ENCODE measurements at places on chromosomes 4 and X.

DNA sequence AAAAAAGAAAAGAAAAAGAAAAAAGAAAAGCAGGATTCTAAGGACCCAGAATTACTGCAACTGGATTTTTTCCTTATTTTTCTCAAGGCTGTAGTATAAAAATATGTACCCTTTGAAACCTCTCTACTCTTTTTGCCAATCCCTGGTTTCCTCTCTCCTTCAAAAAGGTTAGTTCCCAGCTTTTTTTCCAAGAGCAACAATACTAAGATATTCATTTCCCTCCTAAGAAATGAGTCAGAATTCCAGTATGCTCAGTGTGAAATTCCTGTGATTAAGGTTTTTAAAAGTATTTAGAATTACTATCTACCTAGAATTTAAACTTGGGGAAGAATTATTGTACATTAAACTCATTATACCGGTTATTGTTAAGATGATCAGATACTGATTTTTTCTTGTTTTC lies 22.0 kb downstream of the SMIM14 start:
- DNase-seq: no peak

GRCh38 chr4:54525602-54526001 lies 132.2 kb upstream of the KIT start:
- no peak for DNase-seq

DNA sequence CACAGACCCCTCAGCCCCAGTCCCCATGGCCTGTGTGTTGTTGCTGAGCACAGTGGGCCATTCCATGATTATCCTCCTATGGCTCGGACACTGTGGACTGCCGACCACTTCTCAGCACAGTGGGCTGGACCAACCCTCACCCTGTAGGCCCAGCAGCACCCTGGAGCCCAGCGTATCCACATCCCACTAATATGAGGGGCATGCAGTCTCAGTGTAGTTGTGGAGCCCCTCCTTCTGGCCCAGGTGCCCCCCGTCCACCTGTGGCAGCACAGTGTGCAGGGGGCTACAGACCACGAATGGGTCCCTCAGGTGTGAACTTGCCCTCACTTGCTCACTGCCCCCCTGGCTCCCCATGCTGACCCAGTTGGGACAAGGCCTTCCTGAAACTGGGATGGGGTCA lies 7.9 kb downstream of the SPON2 start:
- DNase-seq: no peak

DNA sequence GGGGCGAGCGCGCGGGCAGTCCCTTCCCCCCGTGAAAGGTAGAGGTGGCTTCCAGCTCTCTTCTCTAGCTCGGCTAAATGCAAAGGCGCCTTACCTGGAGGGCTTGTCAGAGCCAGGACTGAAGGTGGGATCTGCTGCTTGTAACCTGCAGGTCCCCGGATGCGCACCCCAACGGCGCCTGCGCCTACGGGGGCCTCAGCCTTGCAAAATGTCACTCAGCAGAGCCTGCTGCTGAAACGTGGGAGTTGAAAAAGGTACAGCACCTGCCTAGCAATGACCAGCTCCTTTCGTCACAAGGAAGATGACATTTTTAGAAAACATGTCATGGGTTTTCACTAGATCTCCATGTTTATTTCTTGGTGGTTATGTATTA lies 583 bp downstream of the ABHD18 start:
- DNase-seq: peak; percentile 41

DNA sequence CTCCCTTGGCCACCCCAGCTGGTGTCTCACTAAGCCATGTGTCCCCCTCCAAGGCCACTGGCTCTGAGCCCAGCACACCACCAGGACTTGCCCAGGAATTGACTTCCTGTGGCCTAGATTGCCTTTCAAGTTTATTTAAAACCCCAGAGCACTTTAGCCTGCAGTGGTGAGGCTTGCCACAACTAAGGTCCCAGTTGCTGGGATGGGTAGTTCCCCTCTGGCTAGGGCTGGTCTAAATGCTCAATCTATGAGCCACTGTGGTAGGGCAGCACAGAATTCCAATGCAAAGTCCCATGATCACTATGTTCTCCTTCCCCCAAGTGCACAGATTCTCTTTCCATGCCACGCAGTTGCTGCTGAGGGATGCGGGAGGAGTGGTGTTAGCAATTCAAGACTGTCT lies 61.1 kb upstream of the HCCS start:
- no peak for DNase-seq

DNA sequence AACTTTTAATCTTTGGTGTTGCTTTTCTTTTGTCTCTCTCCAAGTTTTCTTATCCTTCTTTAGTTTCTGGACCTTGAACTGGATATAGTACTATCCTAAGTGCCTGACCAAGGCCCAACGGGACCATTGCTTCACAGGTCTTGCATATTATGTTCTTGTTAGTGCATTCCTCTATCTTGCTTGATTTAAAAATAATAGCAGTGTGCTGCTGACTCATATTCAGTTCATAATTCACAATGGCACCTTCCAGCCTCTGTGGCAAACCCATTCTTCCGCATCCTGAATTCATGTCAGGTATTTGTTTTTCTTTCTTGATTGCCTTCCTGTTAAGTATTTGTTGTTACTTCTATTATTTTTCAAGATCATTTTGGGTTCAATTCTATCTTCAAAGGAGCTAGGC lies 197.1 kb upstream of the GIMD1 start:
- no peak for DNase-seq

GRCh38 chrX:23937100-23937499 lies 29.3 kb downstream of the CXorf58 start:
- DNase-seq: no peak

DNA sequence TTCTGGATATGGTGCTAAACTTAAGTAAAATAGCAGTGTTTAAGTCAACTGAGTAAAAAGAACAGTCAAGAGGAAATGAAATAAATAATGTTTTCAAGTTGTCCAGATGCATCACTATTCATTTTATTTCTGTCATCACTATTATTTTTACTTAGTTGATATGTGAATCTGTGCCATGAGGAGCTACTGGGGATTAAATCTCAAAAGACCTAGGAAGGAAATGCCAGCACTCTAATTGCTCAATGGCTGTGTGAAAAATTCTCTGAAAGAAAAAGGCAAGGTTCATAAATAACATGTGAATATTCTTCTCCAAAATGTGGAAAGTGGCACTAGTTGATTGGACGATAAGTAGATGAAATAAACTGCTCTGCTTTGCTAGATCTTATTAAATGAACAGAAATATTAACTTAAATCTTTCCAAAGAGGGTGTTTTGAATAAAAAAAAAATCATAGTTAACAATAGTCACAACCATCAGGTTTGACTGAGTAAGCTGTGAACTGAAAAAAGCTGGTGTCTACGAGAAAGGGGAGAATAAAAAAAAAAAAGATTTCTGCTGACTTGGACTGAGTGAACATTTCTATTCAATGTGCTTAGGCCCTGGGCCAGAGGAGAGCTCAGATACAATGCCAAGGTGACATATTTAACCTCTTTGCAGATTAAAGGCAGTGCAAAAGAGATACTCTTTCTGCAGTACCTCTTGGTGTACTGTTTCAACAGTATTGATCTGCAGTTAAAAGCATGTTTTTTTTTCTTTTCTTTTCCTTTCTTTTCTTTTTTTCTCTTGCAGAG lies 1.6 kb downstream of the SPARCL1 start:
- no peak for DNase-seq

DNA sequence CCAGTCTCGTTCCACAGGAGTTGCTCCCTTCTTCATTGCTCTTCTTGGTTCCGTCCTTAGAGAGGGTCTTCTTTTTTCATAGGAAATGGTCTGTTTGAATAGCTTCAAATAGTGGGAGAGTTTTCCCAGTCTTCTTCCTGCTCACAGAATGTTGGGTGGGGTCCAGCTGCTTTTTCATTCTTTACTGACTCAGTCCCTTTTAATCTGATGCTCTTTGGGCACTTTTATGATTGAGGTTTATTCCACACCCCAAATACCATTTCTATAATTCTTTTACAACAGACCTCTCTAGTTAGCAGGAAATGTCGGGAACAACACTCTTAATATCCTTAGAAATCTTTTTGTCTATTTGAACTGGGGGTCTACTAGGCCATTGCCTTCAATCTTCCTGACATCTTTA lies 239.5 kb downstream of the PRDM5 start:
- DNase-seq: no peak

DNA sequence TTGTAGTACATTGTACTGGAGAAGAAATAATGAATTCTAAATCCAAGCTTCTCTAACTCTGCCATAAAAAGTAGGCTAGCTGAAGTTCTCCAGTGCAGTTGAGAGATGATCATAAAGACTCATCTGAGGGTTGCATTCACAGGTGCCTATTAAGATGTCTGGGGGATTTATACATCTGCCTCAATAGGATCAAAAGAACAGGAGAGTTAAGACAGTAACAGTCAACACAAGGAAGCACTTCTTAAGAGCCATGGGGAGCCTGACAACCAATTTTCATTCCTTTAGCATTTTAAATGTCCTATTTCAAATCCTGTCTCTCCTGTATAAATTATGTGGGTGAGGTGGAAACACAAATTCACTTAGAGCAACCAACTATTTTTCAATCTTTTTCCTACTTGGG lies 432.4 kb upstream of the NWD2 start:
- DNase-seq: no peak

DNA sequence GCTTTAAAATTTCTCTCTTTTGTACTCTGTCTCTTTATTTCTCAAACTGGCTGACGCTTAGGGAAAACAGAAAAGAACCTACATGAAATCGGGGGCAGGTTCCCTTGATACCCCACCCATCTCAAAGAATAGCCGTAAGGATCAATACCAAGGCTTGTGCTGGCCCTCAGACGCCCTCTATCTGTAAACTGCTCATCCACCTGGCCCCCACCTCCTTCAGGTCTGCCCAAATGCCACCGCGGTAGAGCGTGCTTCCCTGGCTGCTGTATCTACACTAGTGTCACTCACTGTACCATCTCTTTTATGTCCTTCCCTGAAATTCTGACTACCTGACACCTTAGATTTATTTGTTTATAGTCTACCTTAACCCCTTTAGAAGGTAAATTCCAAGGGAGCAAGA lies 62.8 kb downstream of the SMIM20 start:
- DNase-seq: no peak

DNA sequence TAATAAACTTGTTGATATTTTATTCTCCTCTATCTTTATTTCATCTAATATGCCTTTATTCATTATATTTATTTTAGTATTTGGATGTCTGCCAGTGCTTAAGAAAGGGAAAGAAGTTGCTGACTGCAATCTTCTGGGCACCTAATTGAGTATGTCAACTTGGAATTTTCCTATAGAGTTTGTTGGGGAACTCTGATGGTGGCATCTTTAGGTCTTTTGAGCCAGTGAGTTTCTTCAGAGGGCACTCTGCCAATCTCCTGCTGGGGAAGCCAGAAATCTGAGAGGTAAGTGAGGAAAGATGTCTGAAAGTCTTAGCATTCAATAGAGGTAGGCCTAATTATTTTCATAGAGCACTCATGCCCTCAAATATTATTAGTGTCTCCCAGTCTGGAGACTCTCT lies 475.0 kb downstream of the GABRG1 start:
- no peak for DNase-seq

- no peak for DNase-seq
These were observed 94.8 kb downstream of the PSAPL1 start for GRCh38 chr4:7339751-7340552.

GRCh38 chr4:169295822-169296221 lies 25.1 kb upstream of the SH3RF1 start:
- no peak for DNase-seq

GRCh38 chrX:105477351-105477750 lies 256.9 kb upstream of the TEX13A start:
- DNase-seq: no peak

- DNase-seq: no peak
These were observed 46.1 kb upstream of the BMPR1B start for GRCh38 chr4:94711635-94712034.

- no peak for DNase-seq
These were observed 46.3 kb downstream of the ALPK1 start for GRCh38 chr4:112343330-112344080.

GRCh38 chrX:151899622-151900021 lies 13.1 kb upstream of the MAGEA4 start:
- DNase-seq: no peak

DNA sequence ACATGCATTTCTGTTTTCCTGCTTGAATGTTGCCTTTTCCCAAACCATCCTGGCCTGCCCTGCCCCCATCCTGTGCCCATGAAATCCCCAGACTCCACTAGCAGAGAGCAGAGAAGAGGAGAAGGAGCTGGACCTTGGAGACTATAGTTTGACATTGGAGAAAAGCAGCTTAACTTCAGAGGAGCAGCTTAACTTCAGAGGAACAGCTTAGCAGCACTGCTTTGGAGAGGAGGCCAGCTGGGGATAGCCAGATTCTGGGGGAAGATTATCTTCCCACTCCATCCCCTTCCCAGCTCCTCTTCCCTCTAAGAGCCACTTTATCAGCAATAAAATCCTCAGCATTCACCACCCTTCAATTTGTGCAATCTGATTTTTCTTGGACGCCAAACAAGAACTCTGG lies 443.0 kb downstream of the PCDH10 start:
- DNase-seq: no peak

- DNase-seq: no peak
These were observed 29.8 kb downstream of the PIGG start for GRCh38 chr4:528835-529234.

DNA sequence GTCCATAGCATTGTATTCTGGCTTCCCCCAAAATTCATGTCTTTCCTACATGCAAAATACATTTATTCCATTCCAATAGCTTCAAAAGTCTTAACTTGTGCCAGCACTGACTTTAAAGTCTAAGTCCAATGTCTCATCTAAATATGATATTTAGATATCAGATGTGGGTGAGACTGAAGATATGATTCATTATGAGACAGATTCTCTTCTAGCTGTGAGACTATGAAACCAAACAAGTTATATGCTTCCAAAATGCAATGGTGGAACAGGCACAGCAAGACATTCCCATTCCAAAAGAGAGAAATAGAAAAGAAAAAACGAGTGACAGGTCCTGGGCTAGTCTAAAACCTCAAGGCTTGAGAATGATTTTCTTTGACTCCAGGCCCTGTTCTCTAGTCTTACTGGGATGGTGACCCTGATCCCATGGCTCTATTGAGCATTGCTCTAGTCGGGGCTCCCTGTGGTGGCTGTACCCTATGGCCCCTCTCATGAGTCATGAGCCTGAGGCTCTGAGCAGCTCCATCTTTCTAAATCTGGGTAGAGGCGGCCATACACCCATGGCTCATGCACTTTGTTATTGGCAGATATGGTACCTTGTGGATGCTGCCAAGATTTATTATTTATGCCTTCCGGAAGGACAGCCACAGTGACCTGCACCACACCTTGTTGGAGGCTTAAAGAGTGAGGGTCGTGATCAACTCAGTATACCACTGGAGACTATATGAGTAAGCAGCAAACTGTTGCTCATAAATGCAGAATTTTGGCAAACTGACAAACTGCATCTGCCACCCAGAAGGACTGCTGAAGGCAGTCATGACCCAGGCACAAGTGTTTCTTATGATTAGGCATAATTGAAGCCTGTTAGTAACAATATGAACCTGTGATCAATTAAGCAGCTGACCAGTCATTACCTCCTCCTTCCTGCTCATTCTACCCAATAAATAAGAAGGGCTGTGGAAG lies 38.5 kb upstream of the BOD1L1 start:
- DNase-seq: no peak

GRCh38 chrX:40100537-40101429 lies 3.0 kb upstream of the BCOR start:
- no peak for DNase-seq

- no peak for DNase-seq
These were observed 99.0 kb downstream of the FIP1L1 start for GRCh38 chr4:53476232-53477037.

GRCh38 chr4:88900432-88900831 lies 156.6 kb downstream of the FAM13A start:
- no peak for DNase-seq
